Effector CD4-positive, alpha-beta T cell (primary cell): ENCODE measurements at places on chromosomes 5 and 9.

- DNase-seq, result no peak
Measured at GRCh38 chr5:133499895-133500294, 112.4 kb downstream of the FSTL4 start.

GRCh38 chr5:114174131-114174530 is 187.7 kb upstream of the KCNN2 start:
- no peak for DNase-seq

GRCh38 chr9:2263665-2264064 is 248.5 kb downstream of the SMARCA2 start:
- no peak for DNase-seq

- DNase-seq, result no peak
Measured at GRCh38 chr5:58767104-58767503, 184.2 kb downstream of the RAB3C start.
